ENCODE measurements at places on chromosomes 5 and 9.

DNA sequence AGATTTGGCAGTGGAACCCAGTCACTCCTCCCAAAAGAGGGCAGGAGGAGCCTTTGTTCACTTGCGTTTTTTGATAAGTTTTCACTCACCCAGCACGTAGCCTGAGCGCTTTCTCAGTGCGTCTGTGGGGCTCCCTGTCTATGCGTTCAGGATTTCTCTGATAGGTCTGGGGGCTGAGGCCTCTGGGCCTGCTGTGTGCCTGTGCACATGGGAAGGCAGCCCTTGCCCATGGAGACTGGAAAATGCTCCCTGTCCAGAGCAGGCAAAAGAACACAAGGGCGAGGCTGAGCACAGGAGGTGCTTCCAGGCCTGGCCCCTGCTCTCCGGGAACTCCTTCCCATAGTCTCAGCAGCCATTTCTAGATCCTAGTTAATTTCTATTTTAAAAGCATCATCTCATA, 249.9 kb downstream of the FSTL4 start:
- DNase-seq = no peak

DNA sequence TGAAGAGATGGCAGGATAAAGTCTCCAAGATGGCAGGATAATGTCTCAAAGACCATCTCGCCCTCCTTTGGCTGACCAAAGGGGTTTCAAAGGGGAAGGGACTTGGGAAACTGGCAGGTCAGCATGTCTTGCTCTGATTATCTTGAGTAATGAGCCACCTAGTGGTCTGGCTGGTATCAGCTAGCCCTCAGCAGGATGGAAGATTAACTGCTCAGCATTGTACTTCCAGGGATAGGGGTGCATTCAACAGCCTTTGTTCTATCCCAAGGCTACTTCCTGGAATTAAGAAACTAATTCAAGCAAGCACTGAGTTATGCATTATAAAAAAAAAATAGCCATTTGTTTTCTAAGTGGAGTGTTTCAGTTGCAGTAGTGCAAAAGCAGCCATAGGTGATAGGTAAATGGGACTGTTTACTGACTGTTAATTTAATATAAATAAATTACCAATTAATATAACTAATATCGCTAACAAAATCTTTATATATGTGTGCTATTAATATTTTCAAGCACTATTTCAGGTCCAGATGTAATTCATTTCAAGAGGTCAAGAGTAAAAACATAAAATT, 555.5 kb downstream of the CDH9 start:
- DNase-seq = no peak

DNA sequence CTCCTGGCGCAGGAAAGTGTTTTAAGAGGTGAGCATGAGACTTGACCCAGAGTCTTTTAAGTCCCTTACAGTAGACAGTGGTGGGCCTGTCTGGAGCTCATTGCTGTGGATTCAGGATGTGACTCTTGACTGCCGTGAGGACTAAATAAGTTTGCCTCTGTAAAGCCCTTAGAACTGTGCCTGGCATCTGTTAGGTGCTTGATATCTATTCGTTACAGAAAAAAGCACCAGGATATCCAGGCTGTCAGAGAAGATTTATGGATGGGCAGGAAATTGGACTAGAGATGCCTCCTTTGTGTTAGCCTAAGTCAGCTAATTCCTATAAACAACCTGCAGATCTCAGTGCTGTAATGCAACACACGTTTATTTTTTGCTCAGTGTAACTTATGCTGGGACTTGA, 12.6 kb downstream of the ERGIC1 start:
- no peak for DNase-seq

GRCh38 chr9:33331377-33331891, 41.1 kb downstream of the NFX1 start:
- no peak for DNase-seq

Measured in stimulated activated CD8-positive, alpha-beta memory T cell treated with anti-CD3 and anti-CD28 coated beads, Interleukin-4, amount 100 ng/mL, for 4 hours (primary cell).